ENCODE measurements at places on chromosomes 2 and 18.

DNA sequence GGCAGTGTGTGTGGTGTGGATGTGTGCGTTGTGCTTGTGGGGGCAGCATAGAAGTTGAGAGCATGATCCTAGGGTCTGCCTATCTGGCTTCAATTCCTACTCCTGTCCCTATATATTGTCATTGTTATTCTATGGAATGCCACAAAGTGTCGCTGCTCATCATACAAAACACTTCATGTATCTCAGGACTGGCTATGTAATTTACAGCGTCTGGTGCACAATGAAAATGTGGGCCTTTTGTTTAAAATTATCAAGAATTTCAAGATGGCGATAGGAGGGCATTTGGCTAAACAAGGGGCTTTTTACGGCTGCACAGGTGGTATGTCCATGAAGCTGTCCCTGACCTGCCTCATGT is 3.4 kb downstream of the SERPINB2 start:
- DNase-seq: no peak

DNA sequence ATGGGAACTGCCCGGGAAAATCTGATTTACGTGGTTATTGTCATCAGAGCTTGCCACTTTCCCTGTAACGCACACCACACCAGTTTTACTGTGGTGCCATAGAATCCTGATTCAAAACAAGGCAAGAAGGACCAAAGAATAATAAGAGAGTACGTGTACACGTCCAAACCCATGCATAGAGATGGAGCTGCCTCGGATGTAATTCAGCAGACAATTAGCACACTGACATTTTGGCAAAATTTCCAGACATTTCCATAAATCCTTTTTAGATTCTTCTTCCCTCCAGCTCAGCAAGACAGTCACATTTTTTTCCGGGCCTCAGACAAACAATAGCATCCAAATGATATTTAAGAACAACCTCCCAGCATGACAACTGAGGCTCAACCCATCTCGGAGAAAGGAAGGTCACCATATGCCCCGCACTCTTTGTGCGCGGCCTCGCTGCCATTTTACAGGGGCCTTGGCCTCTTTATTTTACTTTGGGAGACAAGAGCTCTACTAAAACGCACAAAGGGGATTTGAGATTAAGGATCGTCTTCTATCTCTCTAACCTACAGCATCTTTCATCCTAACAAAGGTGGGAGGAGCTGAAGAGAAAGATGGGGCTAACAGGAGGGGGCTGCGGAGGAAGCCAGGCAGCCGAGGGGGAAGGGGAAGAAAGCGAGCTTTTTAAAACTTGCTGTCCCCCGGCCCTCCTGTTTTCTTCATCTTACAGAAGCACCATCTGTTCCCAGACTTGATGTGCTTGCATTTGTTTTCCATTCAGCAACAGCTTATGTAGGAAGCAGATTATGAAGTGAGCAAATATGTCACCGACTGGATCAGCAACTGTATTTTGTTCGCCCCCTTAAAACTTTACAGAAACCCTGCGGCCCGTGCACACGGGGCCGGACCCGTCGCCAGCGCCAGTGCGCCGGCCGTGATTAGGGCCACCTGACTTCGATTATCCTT is 61.0 kb downstream of the CDCA7 start:
- DNase-seq: no peak

DNA sequence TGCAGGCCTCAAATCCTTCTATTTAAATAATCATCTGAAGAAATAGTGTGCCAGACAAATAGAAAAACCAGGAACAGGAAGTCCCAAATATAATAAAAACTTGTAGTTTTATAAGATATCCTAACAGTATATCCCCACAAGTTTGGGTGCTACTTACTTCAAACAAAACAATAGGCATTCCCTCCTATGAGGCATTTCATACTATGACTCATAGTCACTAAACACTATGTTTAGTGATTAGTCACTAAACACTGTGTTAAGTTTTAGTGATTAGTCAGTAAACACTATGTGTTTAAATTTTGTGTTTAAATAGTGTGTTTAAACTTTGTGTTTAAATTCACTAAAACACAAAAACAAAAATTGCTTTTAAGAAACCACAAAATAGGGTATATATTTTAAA is 407.0 kb upstream of the CDH19 start:
- DNase-seq: no peak

- no peak for DNase-seq
These were observed 806.8 kb downstream of the PLCL1 start for GRCh38 chr2:198611201-198611600.

DNA sequence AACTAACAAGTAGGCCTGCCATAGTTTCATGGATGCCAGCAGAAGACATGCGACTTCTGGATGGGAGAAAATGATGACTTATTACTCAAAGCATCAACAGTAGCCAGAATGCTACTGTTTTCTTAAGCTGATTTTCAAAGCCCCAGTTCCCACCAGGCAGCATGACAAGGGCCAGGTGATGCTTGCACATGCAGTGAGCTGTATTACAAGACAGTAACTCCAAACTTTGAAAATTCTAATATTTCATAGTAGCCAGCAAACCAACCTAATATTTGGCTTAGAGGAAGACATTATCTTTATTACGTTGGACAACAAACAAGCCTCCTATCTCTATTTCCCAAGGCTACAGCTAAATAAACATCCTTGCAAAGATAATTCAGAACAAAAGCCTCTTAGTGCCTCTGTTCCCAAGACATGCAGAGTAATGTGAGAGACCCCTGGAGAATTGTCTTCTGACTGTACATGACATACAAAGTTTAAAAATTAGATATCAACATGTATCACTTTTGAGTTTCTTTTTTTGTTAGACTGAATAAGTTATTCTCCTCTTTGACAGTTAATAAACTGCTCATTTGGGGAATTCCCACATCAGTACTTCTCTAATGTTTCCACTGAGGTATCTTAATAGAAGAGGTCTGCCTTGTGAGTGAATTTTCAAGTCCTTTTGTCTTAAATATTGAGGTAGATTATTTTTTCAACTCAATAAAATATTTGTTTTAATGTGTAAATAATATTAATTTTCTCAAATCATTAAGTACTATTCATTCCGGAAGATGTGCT is 367.6 kb upstream of the CWC22 start:
- DNase-seq: no peak
